ENCODE measurements at places on chromosomes 3 and 15. TPM values are rescaled to one million over a fixed set of nuclear protein-coding genes. Genes with fewer than 3 reads are reported as not detected.

Gene CP
- 0.07 TPM for total RNA-seq

Gene ST8SIA2
- total RNA-seq = 7.0 TPM

Gene PCLAF
- 2.6 TPM for total RNA-seq

Gene SLC24A5
- total RNA-seq = not detected

Gene CACNA2D3
- 0.17 TPM for total RNA-seq
